ENCODE measurements at places on chromosomes 11 and 22.

DNA sequence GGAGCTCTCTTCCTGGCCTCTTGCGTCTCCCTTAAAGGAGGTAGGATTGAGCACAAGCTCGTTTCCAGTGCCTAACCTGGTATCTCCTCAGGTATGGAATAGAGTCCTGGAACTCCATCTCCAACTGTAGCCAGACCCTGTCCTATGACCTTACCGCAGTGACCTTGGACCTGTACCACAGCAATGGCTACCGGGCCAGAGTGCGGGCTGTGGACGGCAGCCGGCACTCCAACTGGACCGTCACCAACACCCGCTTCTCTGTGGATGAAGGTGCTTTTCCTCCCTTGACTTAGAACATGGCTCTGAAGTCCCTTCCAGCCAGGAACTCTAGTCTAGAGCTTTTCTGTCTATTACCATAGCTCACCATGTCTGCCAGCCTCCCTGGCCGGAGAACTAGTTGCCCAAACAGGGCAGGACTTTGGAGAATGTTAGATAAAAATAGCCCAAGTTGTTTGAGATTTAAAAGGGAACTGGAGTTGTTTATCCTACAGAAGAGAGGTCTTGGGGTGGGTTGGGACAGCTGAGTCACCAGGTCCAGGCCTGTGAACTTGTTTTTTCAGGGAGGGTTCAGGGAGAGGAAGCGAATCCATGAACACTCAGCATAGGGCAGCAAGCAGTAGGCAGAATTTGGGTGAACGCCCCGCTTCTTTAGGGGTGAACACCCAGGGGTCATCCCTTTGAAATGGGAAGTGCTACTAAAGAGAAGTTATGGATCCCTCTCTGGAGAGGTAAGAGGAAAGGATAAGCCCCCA is 3.3 kb downstream of the IL10RA start:
- no peak for DNase-seq

- peak; percentile 100 for DNase-seq
Measured at GRCh38 chr11:64778473-64779298, at the start of gene SF1. SF1 (minus strand) TSS chr11:64778542; CDS start chr11:64778392, 150 bp downstream.

GRCh38 chr11:79436919-79437277 is 3.9 kb downstream of the TENM4 start:
- no peak for DNase-seq

GRCh38 chr11:13012056-13012661 is 3.0 kb downstream of the RASSF10 start:
- no peak for DNase-seq

DNA sequence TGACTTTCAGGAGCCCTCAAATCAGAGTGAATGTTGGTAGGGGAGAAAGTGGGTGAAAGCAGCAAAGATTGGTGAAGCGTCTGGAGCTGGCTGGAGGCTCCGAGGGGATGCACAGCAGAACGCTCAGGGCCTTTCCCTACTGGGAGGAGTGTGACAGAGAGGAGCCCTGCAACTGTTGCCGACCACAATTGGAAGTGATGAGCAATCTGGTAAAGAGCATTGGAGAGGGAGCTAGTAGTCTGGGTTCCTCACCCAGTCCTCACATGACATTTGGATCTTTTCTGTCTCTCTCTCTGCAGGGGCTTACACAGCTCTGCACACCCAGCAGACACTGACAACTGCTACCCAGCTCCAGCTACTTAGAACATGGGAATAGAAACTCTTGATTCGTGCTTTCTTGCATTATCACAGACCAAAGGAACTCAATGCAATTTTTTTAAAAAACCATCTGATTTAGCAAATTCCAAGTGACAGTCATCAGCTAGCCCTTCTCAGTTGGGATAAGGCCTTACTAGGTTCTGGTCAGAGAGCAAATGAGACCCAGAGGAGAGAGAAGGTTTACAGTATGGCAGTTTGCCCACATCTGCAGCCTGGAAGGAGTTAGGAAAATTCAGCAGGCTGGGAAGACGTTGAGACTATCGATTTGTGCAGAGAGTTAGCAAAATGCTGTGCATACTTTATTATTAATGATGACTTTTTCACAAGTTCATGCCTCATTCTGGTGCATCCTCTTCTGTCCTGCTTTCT is 278.0 kb upstream of the PLET1 start:
- DNase-seq = no peak

GRCh38 chr11:2709429-2709828 is 9.6 kb upstream of the KCNQ1OT1 start:
- no peak for DNase-seq

- DNase-seq = no peak
Measured at GRCh38 chr11:113538451-113539412, 63.5 kb upstream of the DRD2 start.

DNA sequence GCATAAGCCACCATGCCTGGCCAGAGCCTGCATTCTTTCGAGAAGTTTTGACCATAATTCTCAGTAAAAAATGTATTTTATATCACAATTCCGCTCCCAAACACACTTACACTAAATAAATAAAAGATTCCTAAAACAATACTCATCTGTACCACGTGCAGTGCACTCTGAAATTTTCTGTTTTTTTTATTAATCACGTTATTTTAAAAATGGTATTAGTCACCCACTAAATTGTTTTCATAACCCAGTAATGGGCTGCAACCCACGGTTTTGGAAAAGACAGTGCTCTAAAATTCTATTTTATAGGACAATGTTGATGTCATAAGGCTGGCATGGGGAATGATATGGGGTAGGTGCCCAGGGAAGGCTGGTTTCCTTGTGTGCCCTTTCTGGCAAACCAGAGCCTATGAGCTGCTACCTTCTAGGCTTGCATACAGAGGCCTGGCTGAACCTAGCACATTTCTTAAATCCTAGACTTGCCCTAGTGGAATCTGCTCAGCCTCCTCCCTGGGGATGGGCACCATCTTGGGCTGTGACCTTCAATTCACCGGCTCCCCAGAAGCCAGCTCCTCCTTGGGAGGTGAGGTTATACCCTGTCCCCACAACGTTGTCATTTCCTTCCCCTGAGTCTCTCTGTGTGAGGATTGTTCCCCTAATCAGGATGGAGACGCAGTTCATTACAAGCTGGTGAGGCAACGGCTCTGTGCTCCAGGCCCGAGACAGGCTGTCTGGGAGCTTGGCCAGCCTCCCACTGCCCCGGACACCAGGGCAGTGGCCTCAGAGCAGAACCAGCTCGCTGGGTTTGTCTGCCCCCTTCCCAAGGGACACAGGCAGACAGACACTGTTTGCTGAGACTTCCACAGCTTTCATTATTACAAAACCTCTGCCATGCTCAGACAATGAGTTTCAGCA is 116.5 kb upstream of the NAV2 start:
- no peak for DNase-seq

GRCh38 chr11:110190885-110191284 is 97.7 kb downstream of the ZC3H12C start:
- DNase-seq = no peak

DNA sequence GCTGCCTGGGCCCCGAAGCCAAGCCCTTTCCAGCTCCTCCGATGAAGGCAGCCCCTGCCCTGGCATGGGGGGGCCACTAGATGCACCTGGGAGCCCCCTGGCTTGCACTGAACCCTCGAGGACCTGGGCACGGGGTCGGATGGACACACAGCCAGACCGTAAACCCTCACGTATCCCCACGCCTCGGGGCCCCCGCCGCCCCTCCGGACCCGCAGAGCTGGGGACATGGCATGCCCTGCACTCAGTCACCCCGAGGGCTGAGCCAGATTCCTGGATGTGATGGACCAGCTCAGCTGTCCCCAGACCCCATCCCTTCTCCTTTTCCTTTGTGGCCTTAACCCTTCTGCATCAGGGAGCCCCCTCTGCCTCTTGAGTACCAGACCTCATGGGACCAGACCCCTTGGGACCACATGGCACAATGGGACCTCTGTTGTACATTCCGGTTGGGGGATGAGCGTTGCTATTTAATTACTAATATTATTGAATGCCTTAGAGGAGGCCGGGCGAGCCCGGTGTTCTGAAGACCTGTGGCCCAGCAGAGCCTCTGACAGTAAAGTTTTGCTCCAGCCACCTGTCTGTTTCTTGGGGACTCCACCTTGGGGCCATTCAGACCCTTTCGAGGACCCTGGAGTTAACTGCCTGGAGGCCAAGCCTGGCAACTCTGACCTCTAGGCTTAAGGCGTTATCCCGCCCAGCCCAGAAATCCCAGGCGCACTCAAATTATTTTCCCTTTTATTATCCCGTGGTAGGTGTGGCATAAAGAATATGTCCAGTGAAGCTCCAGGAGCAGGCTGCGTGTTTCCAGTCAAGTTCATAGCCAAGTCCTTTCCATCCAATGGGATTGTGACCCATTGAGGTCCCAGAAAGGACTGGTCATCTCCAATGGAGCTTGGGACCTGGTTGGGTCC is 3.0 kb downstream of the RASL10A start:
- DNase-seq = no peak

DNA sequence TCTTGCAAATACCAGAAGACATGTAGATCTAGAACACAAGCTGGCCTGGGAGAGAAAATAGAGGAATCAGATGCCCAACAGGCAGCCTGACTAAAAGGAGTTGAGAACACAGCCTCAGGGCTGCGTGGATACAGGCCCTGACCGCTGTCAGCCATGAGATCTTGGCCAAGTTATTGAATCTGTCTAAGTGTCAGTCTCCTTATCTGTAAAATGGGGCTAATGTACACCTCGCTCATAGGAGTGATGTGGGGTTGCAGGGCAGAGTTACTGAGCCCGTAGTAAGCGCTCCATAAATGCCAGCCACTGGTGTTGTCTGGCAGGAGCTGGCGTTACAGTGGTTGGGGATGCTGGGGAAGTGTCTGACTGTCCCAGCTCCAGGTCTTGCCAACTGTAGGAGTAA is 38.4 kb upstream of the TPBGL start:
- DNase-seq = no peak

GRCh38 chr11:127073621-127074020 is 73.1 kb upstream of the KIRREL3 start:
- no peak for DNase-seq

DNA sequence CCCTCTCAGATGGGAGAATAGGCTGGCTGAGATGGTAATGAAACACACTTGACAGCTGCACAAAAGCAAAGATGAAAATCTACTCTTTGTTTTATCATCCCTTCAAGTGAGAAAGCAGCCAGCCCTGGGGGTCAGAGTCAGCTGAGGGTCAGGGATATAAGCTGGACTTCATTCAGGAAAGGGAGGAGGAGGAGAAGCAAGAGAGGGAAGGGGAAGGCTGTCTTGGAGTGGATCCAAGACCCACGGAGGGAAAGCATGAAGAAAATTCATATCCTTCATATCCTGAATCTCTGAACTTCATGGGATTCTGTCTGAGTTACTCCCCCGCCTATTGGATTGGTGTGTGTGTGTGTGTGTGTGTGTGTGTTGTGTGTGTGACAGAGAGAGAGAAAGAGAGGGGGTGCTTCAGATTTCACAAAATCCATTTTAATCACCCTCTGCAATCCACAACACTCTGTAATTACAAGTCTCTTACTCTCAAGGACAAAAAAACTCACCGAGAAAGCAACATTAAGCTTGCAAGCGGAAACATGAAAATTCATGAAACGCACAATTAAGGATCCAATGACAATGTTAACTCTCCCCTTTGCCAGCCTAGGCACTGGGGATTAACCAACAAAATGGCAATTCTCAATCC is 327.7 kb downstream of the TENM4 start:
- peak; percentile 83 for DNase-seq

DNA sequence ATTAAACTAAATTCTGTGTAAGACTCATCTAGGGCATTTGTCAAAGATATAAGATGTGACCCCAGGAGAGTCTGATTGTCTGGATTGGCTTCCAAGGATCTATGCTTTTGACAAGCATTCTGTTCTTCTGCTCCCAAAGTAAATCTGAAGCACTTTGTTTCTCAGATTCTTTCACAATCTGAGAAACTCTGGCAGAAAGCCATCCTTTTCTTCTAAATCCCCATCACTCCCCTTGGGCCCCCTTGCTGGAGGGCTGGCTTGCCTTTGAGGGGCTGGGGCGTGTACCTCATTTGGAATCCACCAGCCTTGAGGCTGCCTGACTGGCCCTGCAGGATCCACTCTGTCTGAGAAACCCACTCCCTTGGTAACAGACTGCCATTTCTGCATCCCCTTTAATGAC is 173.5 kb upstream of the CTSC start:
- no peak for DNase-seq

DNA sequence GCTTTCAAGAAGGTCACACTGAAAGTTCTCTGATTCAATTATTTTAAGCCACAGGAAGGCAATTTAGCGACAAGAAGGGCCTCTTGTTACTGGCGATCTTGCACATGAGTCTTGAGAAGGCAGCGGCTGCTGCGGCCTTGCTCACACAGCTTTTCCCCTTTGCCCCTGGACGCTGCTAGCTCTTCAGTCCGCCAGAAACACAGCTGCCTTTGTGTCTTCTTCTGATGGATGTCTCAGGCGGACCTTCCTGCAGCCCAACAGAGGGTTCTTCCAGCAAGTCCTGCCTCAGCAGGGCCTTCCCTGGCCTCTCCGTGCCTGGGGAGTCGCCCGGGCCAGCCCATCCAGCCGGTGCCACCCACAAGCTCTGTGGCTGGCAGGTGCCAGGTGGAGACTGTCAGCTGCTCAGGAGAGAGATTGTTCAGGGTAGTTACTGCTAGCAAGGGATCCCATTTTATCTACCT is 59.4 kb downstream of the PKNOX2 start:
- peak; percentile 41 for DNase-seq

DNA sequence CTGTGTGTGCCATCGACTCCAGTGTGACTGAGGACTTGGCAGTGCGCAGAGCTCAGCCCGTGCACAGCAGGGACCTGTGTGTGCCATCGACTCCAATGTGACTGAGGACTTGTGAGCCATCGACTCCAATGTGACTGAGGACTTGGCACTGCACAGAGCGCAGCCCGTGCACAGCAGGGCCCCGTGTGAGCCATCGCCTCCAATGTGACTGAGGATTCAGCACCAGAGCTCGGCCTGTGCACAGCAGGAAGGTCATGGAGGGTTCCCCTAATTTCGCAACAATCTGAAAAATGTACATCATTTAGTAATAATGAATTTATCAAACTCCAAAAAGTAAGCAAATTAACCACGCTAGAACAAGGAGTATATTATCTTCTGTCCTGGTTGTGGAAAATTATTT is 348.3 kb upstream of the B3GAT1 start:
- DNase-seq = no peak

DNA sequence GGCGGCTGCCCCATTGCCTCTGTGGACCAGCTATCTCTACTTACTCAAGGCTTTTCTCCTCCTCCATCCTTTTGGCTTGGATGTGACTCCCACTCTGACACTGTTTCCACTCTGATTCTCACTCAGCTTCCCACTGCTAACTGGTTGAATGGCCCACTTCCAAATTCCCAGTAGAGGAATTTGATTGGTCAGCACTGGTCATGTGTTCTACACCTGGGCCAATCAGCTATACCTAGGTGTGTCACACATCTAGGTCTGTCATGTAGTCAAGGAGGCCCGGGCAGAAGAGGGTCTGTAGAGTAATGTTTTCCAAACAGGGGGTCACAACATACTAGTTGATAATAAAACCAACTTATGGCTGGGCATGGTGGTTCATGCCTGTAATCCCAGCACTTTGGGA is 53.3 kb downstream of the TPBGL start:
- no peak for DNase-seq

DNA sequence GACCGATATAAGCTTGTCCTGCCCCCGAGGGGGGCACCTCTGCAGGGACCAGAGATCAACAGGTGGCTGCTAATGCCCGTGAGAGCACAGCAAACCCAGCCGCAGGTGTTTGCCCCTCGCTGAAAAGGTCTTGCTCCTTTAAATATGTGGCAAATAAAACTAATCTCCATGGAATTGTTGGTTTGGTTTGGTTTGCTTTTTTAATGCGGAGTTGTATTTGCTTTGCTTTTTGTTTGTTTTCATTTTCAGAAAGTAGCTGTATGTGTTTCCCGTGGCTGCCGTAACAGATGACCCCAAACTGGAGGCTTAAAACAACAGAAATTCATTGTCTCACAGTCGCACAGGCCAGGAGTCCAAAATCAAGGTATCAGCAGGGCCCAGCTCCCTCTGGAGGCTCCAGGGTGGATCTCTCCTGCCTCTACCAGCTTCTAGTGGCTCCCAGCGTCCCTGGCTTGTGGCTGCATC is 93.0 kb downstream of the CELSR1 start:
- DNase-seq = no peak

All from brain (organoid and tissue), 16 donors.